Left ventricle myocardium superior (tissue), 1 donor: ENCODE measurements at places on chromosomes 6 and 20.

DNA sequence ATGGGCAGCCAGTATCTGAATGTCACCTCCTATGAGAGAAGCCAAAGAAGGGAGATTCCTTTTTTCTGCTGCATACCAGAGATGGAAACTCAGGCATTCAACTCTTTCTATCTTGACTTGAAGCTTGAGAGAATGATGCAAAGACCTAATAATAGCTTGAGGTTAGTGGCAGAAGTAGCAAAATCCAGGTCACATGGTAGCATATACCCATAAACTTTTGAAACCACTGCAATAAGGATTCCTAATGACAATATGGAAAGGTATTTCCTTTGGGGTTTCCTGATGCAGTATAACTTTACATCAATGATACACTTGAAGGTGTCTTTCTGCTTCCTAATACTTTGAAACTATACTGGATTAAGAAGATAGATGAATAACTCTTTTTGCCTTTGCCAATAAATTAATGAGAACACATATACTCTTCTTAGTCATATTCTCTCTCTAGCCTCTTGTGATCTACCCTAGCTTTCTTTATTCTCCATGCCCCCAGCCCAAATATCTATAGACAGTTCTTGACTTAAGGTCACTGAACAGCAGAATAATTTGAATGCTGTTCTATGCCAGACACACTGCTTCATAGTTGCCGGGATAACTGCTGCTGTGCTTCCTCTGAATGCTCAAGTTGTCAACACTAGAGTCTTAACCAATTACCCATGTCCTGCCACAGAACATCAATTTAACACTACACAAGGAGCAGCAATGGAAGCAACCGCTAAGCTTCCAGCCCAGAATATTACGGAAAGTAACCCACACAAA lies 155.5 kb upstream of the SIM1 start:
- no peak for DNase-seq

DNA sequence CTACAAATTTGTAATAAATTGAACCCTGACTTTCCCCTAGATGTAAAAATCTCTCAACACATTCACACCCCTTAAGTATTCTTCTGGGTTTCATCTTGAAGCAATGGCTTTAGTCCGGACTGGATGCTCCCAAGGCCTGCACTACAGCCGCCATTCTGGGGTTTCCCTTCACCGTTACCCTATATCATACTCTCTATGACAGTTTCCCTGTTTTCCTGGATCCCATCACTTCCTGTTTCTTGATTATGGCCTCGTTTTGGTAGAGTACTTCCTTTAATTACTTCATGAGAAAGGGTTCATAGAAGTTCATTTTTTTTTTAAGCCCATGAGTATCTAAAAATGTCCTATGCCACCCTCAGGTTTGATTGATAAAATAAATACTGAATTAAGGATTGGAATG lies 11.7 kb downstream of the FIG4 start:
- no peak for DNase-seq

DNA sequence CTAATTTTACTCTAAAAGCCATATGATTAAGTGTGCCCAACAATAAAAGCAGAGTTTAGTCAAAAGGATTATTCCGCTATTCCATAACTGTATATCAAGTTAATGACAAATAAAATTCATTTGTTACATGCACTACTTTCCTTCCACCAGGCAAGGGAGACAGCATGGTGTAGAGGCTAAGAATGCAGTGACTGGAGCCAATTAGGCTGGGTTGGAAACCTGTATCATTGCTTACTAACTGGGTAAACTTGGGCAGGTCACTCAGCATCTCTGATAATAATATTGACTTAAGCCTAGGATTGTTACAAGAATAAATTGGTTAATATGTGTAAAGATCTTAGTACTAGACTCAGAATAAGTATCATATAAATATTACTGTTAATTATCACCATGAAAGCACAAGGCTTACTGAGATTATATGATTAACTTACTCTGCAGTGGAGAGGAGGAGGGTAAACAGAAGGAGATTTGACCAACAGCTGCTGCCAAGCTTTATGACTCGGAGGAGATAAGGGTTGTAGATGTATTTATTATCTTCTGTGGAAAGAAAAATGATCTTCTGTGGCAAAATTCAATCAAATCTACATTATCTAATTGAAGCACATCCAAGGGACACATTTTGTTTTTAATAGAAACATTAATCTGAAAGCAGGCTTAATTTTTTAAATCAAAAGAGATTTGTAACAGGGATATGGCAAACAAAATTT lies 1459.9 kb downstream of the GRIK2 start:
- DNase-seq: no peak

DNA sequence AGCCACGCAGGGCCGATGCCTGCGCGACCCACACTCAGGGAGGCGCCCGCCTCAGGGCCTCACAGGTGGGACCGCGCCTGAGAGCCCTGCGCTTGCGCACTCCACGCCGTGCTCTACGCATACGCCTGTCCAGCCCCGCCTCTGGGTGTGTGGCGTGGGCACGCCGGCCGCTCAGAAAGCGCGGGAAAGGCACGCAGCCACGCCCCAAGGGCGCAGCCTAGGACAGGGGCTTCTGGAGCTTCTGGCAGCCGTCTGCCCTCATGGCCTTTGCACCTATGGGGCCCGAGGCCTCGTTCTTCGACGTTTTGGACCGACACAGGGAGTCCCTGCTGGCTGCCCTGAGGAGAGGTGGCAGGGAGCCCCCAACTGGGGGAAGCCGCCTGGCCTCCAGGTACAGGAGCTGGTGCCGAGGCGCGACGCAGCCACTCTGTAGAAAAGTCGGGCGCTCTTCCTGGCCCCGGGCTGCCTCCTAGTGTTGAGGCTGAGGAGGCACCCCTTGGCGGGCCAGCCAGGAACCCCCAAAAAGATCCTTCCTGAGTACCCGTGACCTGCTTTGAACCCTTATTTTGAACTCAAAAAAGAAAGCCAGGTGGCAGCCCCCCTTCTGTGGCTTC lies at the start of gene SPO11:
TSS of gene SPO11 (plus strand) at position 196 of the 614 bp plus-strand sequence. CDS start at position 261, 65 bp downstream.
- no peak for DNase-seq

- no peak for DNase-seq
These were observed 59.4 kb downstream of the GINS1 start for GRCh38 chr20:25466846-25467245.

DNA sequence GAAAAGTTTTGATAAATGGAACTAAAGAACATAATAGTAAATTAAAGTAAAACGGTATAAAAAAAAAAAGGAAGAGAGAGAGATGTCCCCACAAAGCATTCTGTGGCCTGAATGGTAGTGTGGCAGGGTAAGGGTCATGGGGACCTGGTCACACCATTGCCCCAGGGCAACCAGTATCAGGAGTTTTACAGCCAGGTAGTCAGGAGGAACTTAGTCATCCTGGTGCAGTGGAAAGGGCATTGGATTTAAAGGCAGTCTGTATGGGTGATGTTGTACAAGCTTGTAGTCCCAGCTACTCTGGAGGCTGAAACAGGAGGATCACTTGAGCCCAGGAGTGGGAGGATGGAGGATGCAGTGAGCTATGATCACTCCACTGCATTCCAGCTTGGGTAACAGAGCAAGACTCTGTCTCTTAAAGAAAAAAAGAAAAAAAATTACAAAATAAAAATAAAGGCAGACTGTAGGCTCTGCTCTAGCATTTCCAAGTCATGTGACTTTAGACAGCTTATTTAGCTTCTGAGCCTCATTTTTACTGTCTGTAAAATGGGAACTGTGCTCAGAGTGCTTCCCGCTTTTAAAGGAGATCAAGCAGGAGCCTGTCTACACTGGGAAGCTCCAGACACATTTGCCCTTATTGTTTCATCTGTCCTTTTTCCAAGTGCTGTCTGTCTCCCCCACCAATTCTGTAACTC lies 112.8 kb upstream of the ARMC2 start:
- DNase-seq: no peak
